ENCODE measurements at places on chromosomes 12 and 14.

DNA sequence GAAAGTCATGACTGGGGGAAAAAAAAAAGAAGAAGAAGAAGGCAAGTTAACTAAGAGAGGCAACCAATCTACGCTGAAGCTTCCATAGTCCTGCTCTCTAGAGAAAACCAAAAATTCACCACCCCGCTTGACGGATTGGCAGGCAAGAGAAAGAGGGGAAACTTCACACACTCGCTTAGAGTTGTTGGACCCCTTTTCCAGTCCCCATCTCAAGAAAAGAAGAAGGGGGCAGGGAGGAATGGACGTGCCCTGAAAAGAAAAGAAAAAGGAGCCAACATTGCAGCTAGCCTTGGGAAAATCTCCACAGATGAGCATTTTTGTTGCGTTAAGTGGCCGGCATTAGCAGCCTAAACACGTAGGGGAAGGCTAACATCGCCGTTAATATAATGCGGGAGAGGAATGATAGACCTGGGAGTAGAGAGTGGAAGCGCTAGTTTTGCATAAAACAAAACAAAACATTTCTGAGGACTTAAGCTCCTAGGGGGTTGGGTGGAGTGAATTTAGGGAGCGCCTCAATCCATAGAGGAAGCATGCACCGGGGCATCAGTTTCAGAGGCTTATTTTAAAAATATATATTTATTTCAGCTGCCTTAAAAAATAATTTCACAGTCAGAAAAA lies 11.3 kb upstream of the FOXG1 start:
- no peak for DNase-seq

GRCh38 chr14:75661499-75661814 lies 411 bp downstream of the TTLL5 start:
- DNase-seq: no peak

- no peak for DNase-seq
Measured at GRCh38 chr14:83473416-83474235, 1940.0 kb upstream of the SEL1L start.

- peak; percentile 23 for DNase-seq
Measured at GRCh38 chr12:56158926-56159461, 835 bp downstream of the MYL6 start.

DNA sequence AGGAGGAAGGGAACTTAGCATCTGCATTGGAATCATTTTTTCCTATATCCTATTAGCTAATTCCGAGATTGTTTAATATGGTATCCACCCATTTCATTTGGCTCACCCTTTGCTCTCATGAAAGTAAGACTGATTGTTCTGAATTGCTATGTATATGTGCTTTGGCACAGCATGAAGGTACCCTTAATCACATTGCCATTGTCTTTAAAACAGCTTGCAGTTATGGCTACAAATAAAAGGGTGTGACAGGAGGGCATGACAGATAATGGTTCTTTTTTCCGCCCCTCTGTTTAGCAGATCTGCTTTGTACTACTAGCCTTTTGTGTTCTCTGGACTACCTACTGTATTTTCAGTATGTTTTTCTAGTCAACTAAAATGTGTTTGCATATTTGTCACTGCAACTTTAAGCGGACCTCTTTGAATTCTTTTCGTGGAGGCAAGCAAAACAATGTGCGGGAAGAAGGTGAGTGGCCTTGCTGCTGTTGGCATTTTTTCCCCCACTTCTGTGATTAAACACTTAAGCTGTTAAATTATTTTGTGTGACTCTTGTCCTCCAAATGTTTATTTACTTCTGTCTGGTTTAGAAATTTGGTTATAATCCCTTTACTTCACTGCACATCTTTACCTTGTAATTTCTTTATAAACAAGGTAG lies 35.8 kb downstream of the FBXO34 start:
- no peak for DNase-seq

GRCh38 chr14:76964695-76965094 lies 63.8 kb downstream of the IRF2BPL start:
- DNase-seq: no peak

- no peak for DNase-seq
Measured at GRCh38 chr12:4327293-4327692, 6.3 kb downstream of the TIGAR start.

DNA sequence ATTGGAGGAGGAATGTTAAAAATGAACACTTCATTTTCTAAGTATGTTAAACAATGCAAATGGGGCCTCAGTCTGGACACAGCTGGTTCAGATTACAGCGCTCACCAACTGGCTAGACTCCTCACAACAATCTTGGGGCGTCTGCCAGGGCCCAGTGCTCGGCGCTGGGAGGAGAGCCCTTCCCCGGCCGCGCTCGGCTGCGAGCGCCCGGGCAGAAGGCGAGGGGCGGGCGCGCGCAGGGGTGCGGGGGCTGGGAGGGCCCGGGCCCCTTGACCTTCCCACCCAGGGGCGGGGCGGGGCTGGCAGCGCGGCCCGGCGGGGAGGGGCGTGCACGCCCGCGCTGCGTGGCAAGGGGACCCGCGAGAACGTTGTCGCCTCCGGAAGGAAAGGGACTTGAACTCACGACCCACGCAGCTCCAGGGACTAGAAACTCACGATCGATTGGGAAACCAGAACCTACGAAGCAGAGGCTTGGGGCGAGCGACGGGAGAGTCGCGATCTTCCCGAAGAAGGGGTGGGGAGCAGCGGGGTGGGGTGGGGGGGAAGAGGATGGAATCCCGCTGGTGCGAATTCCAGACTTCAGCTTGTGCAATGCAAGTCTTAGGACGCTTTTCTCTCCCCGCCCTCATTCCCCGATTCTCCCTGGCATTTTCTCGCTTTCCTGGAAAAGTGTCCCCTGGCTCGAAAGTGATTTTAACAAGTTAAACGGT lies at the start of gene FBLN5:
TSS of gene FBLN5 (minus strand) at position 220 of the 710 bp plus-strand sequence. CDS start 465 bp downstream, outside the sequence.
- DNase-seq: peak; percentile 15

GRCh38 chr12:48197549-48197970 lies 5.5 kb downstream of the OR10AD1 start:
- DNase-seq: no peak

DNA sequence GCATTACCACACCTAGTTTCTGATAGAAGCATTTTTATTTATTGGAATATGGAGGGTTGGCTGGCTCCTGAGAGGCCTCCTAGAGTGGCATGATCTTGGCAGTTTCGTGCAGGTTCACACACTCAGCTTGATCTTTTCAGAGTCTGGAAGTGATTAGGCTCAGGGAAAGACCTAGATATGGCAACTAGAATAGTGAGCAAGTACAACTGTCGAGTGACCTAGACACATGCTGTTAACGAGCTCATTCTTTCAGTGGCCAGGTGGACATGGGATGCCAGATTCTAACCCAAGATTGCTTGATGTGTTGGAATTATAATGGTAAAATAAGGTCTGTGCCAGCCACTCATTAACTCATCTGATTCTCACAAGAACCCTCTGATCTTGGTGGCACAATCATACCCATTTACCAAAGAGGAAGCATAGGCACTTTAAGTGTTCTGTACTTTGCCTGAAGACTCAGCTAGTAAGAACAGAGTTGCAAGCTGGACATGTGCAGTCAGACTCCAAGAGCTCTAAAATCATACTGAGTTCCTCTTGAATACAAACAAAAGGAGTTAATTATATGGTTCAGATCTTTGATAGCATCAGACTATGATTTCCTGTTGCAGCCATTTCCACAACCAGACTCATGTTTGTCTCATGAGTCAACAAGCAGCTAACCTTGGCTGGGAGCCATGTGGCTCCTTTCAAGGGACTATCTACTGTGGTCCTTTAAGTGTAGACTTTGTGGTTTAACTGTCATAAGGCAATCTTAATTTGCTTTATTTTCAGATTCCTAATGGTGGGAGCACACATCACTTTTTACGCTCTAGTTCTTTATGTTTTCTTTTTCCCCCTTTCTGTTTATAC lies 144.2 kb downstream of the PLEKHA5 start:
- peak; percentile 14 for DNase-seq

- DNase-seq: no peak
Measured at GRCh38 chr14:98345161-98345560, 926.8 kb downstream of the BCL11B start.

GRCh38 chr14:100872259-100873095 lies 31.0 kb downstream of the RTL1 start:
- DNase-seq: no peak

Measured in stimulated activated CD4-positive, alpha-beta T cell treated with anti-CD3 and anti-CD28 coated beads, Interleukin-12 subunit alpha, Interleukin-12 subunit beta, amount 100 ng/mL, for 48 hours (primary cell).